ENCODE measurements at places on chromosomes 2 and 18.

DNA sequence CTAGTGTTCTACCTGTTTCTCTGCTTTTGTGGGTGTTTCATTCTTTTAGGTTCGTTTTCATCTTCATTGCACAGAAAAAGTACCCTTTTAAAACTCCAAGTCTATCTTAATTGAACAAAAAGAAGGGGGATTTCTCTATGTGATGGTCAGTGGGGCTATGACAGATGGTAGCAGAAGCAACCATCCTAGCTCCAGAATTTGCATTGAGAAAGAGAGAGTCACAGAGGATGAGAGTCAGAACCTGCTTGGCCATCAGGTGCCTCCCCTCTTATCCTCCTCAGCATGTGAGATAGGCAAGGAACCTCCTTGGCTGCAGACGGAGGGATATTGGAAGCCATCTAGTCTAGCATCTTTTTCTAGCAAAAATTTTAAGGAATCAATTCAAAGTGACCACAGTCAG, 398.0 kb upstream of the DCC start:
- no peak for DNase-seq

- no peak for DNase-seq
Observed at GRCh38 chr18:62605685-62606084, 82.9 kb downstream of the ZCCHC2 start.

DNA sequence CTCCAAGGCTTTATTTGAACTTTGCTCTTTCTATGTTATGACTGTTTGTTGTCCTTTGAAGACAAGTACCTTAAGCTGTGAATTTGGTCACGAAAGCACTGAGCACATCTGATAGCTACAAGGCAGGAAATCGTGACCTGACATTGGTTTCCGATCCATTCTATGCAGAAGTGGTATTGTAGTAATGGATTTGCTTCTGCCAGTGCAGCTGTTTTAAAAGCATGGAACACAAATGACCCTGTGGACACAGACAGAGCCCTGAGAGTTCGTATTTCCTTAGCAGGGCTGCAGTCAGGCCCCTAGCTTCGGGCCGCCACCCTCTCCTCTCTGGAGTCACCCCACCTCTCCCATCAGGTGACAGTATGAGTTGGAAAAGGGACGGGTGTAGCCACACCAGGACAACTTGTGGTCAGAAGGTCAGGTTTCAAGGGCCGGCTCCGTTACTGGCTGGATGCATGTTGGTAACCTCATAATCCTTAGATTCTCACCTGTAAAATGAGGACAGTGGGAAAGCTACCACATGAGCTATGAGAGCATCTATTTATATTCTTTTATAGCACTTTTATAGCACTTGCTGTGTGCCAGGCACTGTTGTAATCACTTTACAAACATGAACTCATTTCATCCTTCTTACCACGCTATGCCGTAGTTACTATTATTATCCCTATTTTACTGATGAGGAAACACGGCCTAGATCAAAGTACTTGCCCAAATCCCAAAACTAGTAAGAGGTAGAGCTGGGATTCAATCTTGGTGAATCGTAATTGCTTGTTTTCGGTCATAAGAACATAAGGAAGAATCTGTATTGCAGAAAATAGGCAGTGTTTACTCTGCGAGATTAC, 70.2 kb downstream of the SPATS2L start:
- no peak for DNase-seq

GRCh38 chr2:5794012-5794411, 101.8 kb downstream of the SOX11 start:
- DNase-seq, result no peak

DNA sequence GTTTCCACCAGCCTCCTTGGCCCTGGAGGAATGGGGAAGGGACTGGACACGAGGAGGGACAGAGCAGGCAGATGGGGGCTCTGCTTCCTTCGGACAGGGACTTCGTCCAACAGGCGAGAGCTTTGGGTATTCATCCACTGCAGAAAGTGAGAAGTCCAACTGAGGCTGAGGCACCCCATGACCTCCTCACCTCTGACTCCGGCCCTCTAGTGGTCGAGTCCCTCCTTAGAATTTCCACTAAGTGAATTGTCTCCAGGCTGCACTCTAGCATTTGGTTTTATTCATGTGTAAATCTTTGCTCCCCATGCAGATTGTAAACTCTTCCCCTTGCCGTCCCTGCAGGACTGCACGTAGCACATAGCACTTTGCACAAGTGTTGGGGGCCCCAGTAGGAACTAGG, 75.6 kb downstream of the TMEM247 start:
- DNase-seq, result no peak

DNA sequence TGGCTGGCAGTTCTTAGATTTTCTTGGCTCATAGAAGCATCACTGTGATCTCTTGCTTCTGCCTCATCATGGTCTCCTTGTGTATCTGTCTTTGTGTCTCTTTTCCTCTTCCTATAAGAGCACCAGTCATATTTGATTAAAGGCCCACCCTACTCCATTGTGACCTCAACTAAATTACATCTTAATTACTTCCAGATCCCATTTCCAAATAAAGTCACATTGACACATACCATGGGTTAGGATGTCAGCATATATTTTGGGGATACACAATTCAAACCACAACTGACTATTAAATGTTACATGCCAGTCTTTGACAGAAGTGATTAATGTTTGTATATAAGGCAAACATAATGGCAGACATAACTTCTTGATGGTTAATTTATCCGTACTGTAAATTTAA, 27.3 kb upstream of the TMX3 start:
- DNase-seq, result no peak

DNA sequence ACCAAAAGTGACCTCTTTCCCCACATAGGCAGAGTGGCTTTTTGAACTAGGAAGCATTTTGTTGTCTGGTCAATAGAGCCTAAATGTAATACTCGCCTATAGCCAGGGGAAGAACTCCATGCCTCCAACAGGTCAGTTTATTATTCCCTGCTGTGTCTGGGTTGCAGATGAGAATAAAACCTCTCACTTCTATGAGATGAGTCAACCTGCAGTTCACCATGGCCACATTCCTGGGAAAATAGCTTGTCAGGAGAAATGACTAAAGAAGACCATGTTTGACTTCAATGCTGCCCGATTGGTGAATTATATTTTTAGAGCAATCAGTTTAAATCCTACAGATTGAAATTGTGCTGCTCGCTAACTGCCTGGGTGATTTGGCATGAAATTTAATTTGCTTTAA, 46.7 kb upstream of the LRRTM1 start:
- DNase-seq, result no peak

DNA sequence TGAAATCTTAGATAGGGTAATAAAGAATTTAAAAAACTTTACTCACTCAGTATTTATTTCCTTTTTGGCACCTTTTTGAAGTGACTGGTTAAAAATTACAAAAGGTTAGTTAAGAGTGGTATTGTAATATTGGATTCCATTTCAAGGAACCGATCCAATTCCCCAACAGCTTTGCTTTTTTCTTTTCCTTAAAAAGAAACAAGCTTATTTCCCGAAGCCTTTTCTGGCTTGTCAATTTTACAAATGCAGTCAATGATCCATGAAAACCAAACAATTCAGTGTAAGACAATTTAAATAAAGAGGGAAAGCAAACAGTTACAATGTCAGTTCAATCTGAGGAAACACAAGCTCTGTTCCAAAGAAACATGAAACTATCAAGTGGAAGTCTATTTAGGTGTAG, 200.2 kb downstream of the RIT2 start:
- no peak for DNase-seq

DNA sequence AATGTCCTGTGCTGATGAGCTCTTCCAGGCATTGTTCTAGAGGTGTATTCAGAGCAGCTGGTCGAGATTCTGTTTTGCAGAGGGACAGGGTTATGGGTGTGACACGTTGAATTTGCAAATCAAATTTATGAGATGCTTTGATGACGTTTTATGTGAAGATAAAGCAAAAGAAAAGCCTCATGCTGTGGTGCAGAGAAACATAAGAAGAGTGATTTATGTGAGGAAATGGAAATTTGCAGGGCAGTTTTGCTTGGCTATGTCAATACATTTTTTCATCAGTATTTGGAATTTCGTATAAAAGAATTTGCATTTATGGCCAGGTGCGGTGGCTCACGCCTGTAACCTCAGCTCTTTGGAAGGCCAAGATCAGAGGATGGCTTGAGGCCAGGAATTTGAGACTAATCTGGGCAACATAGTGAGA, 36.4 kb downstream of the TSN start:
- no peak for DNase-seq

GRCh38 chr2:33730193-33730592, 131.1 kb upstream of the FAM98A start:
- no peak for DNase-seq

- DNase-seq, result no peak
Observed at GRCh38 chr2:156890529-156891148, 366.9 kb upstream of the GALNT5 start.

Data from activated CD8-positive, alpha-beta memory T cell treated with anti-CD3 and anti-CD28 coated beads for 48 hours (primary cell).